ENCODE measurements at places on chromosomes 1 and 21.
A peak's percentile ranks its signal among the peaks of the same experiment; 100 is the strongest.

DNA sequence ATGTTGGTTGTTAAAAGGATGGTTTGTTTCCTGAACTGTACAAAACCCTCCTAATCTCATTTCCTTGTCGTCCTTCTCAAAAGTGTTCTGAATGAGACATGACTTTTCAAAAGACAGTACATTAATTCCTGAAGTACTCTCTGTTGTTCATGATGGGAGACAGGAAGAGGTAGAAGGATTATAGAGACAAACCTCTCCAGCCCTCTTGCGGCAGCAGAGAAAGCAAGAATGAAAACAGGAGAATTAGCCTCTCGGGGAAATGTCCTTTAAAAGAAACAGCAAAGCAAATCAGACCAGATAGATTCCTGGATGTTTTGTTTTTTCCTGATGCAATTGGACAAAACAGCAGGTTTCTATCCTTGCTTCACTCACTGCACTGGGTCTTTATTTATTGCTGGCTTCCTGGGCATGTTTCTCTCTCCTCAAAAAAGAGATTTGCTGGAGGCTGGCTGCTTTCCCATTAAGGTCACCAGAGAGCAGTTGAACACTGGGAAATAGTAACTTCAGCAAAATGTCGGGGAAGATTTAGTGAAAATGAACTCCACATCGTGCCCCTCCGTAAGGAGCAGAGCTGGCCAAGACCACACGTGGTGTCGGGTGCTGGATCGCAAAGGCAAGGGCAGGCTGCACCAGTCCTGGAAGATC lies 145.8 kb upstream of the SYT6 start:
- no peak for DNase-seq

GRCh38 chr1:108553905-108554304 lies 6.0 kb upstream of the EEIG2 start:
- no peak for DNase-seq

GRCh38 chr1:246032984-246033383 lies 474.1 kb downstream of the SMYD3 start:
- DNase-seq: no peak

DNA sequence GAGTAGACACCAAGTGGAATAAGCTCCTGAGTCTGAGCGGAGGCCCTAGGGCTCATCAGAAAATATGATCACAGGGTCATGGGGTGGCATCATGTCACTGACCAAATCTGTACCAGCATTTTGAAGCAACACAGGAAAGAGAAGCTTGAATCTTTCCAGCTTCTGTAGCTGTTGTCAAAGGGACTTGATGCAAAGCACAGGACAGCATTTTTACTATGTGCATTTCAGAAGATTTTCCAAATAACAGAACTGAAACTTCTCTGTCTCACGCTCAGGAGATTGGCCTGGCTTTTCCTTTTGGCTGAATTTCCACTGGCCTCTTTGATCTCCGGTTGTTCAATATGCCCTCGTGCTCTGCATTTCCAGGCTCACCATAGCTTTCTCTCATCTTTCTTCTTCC lies 127.2 kb upstream of the ATP1B1 start:
- no peak for DNase-seq

DNA sequence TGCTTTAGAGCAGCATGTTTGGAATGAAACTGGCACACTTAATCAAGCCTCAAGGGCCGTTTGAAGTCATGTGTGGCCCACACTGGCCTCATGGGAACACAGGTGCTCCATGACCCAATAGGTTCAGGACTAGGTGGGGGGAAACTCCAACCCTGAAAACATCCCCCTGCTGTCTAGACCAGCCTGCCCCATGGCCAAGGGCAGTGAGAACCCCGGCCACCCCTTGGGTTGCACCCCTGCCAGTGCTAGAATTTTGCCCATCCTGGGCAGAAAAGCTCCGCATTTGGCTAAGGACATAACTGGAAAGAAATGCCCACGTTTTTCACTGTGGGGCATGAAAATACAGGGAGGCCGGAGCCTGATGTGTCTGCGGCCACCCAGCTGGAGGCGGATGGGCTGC lies 6.1 kb upstream of the PTGER3 start:
- DNase-seq: no peak

DNA sequence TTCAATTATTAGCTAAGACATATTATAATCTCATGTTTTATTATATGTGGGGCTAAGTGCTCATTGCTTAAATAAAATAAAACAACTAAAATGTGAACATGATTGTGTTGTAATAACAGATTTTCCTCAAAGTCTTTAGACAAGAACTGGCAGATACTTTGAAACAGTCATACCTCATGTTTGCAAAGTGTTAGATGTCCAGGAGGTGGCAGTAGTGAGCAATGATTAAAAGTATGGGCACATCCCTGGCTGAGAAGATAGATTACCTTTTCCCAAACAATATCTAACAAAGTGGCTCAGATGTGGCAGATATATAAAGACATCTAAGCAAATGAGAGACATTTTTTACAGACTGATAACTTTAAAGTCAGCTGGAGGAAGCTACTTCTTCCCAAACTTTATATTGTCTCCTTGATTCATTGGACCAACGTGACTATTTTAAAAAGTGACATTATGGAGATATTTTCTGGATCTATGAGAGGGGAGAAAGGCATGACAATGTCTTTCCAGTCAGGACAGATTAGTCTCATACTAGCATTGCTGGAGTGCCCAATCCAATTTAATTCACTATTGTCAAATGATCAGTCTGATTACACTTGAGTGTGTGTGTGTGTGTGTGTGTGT lies 269.8 kb downstream of the S1PR1 start:
- peak; percentile 2 for DNase-seq

GRCh38 chr1:235745503-235746136 lies 96.0 kb upstream of the GNG4 start:
- no peak for DNase-seq

GRCh38 chr1:58714544-58714943 lies 14.7 kb upstream of the MYSM1 start:
- no peak for DNase-seq

GRCh38 chr1:50750021-50750619 lies 209.9 kb downstream of the FAF1 start:
- no peak for DNase-seq

- DNase-seq: no peak
Measured at GRCh38 chr1:50132347-50132894, 23.7 kb downstream of the ELAVL4 start.

DNA sequence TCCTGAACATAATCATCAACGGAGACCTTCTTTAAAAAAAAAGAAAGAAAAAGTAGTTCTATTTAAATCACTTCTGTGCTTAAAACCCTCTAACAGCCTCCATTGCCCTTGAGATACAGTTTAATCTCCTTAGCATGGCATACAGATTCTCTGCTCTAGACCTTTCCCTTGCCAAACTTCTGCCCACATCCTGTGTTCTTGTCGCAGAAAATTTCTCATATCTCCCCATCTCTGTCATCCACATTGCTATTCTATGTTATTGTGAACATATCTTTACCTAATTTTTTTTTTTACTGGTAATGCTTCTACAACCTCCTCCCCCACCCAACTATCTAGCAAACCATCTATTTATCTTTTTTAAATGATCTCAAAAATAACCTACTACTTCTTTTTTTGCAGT lies 135.7 kb upstream of the PROX1 start:
- DNase-seq: no peak

DNA sequence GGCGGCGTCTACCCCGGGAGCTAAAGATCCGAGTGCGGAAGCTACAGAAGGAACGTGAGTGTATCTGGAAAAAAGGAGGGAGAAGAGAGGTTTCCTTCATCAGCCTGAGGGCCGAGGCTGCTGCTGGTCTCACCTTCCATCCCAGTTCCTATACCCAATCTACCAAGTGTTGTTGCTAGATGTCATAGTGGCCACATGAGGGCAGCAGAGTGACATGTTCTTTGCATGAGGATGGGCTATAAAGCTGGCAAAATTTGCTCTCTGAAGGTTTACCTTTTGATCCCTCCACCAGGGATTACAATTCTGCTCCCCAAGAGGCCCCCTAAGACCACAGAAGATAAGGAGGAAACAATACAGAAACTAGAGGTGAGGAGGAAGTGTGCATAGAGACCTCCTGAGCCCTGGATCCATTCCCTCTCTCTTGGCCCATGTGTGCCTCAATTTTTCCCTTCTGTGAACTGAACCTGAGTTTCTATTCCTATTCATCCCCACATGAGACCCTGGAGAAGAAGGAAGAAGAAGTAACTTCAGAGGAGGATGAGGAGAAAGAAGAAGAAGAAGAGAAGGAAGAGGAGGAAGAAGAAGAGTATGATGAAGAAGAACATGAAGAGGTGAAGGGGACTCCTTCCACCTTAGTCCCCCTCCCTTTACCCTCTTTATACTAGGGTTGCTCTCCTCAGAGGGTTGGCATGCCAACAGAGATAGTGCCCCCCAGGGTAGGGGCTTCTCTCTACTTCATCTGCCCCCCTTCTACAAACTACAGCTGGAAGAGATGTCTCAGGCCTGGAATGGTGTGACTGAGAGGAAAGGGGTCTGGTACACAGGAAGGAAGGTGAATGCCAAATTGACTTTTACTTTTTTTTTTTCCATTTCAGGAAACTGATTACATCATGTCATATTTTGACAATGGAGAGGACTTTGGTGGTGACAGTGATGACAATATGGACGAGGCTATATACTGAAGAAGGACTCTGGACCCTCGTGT lies 13.3 kb downstream of the POLR3GL start:
- DNase-seq: no peak

DNA sequence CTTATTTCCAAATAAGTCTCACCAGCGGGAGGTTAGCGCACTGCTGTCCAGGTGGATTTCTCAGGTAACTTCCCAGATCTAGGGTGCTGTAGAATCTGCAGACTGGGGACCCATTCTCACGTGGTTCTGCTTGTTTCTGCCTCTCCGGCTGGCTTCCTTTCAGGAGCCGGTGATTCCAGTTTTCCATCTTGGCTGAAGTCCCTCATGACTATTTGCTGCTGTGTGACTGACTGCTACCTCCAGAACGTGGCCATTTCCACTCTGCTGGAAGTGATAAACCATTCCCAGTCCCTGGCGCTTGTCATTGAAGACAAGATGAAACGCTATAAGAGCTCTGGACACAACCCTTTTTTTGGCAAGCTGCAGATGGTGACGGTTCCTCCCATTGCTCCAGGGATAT lies 76.0 kb downstream of the DOP1B start:
- DNase-seq: no peak

GRCh38 chr1:186390925-186391324 lies 15.3 kb downstream of the ODR4 start:
- DNase-seq: no peak

- no peak for DNase-seq
Measured at GRCh38 chr1:74412244-74412643, 100.2 kb downstream of the LRRC53 start.

DNA sequence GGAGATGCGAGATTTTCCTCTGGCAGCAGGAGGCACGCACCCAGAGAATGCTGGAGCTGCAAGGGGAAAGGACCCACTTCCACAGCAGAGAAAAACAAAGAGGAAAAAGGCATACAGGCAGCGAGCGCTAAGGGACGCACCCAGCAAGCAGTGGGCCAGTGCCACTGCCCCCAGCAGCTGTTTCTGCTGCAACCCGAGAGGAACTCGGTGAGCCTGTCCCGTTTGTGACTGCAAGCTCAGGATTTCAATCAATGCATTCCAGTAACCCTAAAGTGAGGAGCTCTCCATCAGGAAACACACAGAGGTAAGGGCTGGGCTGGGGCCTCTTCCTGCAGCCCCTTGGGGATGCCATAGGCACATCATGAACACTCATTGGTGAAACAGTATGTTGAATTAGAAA lies 58.7 kb downstream of the ACP6 start:
- no peak for DNase-seq

- DNase-seq: no peak
Measured at GRCh38 chr21:36613059-36613458, 85.9 kb upstream of the SIM2 start.

DNA sequence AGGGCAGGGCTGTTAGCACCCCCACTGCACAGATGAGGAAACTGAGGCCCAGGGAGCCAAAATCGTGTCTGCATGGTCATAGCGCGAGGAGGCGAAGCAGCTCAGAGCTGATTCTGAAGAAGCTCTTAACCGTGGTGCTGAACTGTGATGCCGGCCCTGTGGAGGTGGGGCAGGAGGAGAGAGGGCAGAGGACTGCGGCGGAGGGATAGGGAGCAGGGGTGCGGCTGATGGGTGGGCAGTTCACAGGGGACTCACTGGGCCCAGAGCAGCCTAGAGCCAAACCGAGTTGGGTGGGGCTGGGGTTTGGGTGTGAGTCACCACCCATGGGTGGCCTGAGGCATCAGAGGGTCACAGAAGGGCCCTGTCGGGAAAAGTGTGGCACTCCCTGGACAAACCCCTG lies 74.7 kb downstream of the RAP1GAP start:
- no peak for DNase-seq

GRCh38 chr1:39692152-39693074 lies 1.2 kb upstream of the HPCAL4 start:
- DNase-seq: no peak

DNA sequence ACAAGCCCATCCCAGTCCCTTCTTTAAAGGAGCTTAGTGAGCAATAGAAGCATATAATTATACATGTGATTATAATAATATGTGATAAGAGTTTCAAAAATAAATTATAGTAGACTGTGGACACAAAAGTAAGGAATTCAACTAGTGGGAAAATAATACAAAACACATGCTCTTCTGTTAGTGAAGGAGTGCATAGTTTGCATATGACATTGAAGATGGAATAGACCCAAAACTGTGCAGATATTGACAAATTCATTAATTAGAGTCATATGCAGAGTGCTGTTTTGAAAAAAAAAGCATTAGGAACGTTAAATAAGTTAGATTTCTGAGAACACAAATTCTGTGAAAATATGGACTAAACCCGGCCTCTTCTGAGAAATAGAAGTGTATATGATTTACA lies 278.8 kb downstream of the ASTN1 start:
- DNase-seq: peak; percentile 25

DNA sequence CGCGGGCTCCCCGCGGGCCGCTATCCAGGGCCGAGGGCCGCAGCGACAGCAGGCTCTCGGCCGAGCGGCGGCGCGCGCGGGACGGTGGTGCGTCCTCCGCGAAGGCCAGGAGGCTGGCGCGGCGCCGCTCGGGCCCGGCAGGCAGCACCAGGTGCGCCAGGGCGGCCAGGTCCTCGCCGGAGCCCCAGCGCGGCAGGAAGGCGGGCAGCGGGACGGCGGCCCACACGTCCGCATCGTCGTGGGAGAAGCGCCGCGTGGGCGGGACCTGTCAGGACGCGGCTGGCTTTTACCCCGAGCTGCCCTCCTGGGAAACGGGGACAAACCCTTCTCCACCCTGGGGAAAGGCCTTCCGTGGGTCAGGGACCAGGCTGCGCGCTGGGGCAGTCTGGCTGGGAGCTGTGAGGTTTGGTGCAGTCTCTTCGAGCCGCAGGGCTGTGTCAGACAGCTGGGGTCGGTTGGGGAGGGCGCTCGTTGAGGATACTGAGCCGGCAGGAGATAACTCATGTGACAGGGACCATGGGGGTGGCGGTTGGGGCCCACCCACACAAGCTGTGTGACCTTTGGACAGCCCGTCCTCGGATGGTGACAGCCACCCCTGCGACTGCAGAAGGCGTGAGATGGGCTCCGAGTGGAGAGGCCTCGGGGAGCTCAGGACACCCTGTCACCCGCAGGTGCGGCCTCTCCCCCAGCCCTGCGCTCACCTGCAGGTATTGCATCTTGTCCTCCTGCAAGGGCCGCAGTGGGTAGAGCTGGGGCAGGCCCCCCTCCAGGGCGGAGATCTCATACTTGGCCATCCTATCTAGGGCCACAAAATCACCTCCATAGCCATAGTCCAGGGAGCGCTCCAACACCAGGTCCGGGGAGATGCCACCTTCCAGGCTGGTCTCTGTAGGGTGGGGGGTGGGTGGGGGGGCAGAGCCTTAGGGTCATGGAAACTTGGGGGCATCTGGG lies 6.0 kb downstream of the HES3 start:
- no peak for DNase-seq

GRCh38 chr1:40183055-40183710 lies 22.0 kb downstream of the RLF start:
- DNase-seq: no peak
